ENCODE measurements at places on chromosomes 6 and 20. TPM values are rescaled to one million over a fixed set of nuclear protein-coding genes. Genes with fewer than 3 reads are reported as not detected.
A peak's percentile ranks its signal among the peaks of the same experiment; 100 is the strongest.

The BIRC7 gene
- total RNA-seq = not detected

The PRND gene
- not detected for total RNA-seq

DNA sequence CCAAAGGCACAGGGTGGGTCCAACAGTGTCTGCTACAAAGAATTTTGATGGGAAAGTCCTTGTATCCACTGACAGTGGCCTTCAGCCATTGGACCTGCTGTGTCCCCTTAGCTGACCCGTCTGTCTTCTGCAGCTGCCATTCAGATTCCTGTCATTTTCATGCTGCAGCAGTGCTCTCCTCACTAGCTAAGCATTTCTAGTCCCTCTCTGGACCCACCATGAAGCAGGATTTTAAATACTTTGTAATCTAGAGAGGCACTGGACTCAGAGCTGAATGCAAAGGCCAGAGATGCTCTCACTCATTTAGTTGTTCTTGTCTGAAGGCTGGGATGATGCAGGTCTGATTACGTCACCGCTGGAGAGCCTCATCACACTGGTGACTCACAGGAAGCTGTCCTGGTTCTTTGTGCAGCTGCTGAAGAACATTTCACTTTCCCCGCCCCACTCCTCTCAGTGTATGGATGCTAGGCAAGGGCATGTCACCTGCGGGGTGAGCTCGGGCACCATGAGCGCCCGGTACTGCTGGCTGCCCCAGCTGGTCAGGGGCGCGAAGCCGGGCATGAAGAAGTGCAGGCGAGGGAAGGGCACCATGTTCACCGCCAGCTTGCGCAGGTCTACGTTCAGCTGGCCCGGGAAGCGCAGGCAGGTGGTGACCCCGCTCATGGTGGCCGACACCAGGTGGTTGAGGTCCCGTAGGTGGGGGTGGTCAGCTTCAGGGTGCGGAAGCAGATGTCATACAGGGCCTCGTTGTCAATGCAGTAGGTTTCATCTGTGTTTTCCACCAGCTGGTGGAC is 19.4 kb upstream of the TUBB2A start:
- no peak overlapping the region for H3K4me3 ChIP-seq
- no peak overlapping the region for H3K27ac ChIP-seq
- no peaks in the 10 kb centered on the region for H3K4me1 ChIP-seq
- DNase-seq = peak; percentile 93
- no peaks in the 10 kb centered on the region for H3K36me3 ChIP-seq

DNA sequence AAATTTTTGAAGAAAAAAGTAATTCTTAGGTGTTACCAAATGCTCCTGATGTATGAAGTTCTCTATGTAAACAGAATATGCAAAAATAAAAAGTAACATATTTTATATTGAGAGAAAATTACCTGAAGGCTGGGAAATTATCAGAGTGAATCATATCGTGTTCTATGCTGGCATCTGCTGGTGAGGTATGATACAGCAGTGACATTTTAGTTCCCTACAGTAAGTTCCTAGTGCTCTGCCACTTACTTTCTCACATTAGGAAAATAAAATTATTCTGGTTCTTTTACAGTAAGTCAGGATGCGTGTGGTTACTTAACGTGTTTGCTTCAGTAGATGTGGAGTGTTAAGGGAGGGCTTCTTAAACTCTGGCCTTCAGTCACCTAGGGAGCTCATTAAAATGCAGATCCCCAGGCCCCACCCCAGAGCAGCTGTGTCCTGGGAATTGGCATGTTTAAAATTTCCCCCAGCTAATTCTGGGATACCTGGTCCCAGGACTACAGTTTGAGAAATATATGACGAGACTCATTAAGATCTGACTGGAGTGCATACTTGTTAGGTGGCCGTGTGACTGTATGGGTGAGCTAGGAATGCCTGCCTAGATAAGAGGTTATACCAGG is 3.2 kb downstream of the ACTR5 start:
- peak; percentile 22 for DNase-seq
- H3K4me3 ChIP-seq = no peak overlapping the region
- no peaks in the 10 kb centered on the region for H3K27me3 ChIP-seq
- no peak overlapping the region for H3K27ac ChIP-seq

The MYMX gene
- not detected for total RNA-seq

The CCN2 gene
- total RNA-seq = 22.8 TPM

DNA sequence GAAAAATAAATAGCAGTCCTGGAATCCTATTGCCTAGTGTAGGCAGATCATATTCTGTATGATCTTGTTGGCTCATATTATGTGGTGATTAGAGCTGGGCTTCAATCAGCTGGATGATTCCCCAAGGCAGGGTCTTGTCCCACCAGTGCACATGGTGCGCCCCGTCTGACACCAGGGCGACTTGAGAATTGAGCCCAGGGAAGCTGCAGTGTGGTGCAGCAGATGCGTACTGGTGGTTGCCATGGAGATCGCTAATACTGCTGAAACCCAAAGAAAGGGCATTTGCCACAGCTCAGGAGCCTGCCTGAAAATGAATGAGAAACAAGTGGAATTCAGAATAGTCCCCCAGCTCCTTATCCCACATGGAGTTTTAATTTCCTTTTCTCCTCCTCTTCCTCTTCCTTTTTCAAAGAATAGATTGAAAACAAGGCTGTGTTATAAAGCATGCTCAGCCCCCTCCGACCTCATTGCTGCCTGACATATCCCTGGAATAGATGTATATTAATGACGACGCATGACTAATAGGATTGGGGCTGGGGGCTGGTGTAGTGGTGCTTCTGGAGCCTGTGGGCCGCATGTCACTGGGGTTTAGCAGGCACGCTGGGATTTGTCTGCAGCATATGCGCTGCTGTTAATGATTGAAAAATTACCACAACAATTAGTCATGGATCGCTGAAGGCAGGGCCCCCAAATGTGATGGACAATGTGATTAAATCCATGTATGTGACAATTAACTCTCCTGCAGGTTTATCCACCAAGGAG is 210.5 kb downstream of the FARS2 start:
- H3K36me3 ChIP-seq = no peaks in the 10 kb centered on the region
- H3K27me3 ChIP-seq = no peaks in the 10 kb centered on the region
- no peak for DNase-seq

DNA sequence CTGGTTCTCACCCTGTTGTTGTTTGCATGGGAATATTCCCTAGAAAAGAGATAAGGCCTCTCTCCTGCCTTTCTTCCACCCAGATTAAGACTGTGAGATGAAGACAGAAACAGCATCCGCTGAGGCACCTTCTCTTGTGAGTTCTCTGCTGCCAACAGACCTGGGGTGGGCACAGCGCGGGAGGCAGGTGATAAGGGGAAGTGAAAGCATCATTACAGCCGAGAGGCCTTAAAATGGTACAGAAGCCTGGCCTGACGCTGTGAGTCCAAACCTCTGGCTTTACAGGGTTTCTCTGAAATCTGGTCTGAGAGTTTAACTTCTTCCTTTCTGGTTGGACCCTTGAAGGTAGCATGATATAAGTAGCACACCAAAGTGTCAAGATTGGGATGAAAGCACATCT is 21.0 kb upstream of the IYD start:
- no peaks in the 10 kb centered on the region for H3K27me3 ChIP-seq
- no peaks in the 10 kb centered on the region for H3K4me1 ChIP-seq
- no peak overlapping the region for H3K27ac ChIP-seq
- no peaks in the 10 kb centered on the region for H3K36me3 ChIP-seq
- H3K4me3 ChIP-seq = no peak overlapping the region

DNA sequence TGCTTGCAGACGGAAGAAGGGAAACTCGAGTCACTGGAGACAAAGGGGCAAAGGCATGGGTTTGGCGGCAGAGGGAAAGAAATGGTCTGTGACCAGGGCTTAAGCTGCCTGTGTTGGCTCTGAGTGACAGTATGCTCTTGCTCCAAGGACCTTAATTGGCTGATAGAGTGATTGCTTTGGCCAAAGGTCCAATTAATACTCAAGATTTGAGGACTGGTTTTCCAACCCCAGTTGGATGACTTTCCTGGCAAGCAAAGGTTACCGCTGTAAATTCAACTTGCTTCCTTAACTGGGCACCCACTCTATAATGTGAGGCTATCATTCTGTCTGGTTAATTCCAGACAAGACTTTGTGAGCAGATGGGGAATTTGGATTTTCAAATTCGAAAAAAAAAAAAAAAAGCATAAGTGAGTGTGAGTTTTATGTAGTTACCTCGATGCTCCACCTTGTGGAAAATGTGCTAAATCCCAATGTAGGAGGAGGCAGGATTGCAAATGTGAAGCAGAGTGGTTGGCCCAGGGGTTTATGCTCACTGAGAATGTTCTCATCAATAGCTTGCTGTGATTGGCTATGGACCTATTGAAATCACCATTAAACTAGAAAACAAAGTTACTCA is 150.7 kb upstream of the GMDS start:
- no peak overlapping the region for H3K27ac ChIP-seq
- peaks cover 3% of the 10 kb centered on the region for H3K4me1 ChIP-seq

All from fibroblast of lung (primary cell).